ENCODE measurements at places on chromosomes 1 and 21. TPM values are rescaled to one million over a fixed set of nuclear protein-coding genes. Genes with fewer than 3 reads are reported as not detected.

GBP4 gene
- total RNA-seq, result 16.6 TPM

DNA sequence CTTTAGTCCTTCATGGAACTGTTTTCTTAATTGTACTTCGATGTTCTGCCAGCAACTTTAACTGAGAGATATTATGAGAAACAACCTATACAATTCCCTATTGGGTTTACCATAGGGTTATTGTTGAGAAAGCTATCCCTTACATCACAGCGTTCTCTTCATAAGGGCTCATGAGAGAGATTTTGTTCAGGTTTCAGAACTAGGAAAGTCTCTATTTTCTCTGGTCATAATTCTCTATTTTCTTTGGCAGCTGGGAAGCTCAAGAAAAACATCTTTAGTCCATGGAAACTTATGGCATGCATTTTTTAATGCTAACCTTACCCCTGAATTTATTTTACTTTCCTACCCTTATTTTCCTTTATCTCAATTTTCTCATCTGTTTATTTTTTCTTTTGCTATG lies 38.2 kb downstream of the NMNAT2 start:
- DNase-seq, result no peak

DNA sequence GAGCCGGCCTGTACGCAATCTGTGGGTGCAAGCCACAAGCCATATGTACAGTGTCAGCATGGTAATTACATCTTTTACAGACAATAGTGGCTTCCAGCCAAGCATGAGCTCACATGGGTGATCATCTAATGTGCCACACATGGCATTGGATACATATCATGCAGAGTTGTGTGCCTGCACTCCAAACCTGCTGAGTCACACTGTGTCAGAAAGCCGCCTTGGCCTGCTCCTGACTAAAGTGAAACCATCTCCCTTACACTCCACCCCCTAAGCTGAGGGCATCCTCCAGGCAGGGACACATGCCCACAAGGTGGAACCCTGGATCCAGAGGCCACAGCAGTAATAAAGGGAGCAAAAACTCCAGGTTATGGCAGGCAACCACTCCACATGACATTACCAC lies 72.5 kb downstream of the KCNT2 start:
- DNase-seq, result no peak

- DNase-seq, result no peak
These were observed 14.0 kb downstream of the SLC37A1 start for GRCh38 chr21:42527489-42528158.

DNA sequence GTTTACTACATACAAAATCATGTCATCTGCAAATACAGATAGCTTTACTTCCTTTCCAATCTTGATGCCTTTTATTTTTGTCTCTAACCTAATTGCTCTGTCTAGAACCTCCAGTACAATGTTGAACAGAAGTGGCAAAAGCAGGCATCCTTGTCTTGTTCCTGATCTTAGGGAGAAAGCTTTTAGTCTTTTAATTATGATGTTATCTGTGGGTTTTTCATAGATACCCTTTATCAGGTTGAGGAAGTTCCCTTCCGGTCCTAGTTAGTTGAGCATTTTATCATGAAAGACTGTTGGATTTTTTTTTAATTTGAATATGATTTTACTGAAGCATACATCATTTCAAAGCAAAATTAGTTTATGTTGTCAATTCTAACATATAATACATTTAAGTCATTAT lies 45.7 kb upstream of the DISC1 start:
- DNase-seq, result no peak

CHIA gene
- not detected for total RNA-seq
